ENCODE measurements at places on chromosomes 5 and 9.

- no peak for DNase-seq
Observed at GRCh38 chr9:75002422-75003023, 25.6 kb downstream of the CARNMT1 start.

- DNase-seq = no peak
Observed at GRCh38 chr5:160366230-160366629, 4.2 kb downstream of the C1QTNF2 start.

DNA sequence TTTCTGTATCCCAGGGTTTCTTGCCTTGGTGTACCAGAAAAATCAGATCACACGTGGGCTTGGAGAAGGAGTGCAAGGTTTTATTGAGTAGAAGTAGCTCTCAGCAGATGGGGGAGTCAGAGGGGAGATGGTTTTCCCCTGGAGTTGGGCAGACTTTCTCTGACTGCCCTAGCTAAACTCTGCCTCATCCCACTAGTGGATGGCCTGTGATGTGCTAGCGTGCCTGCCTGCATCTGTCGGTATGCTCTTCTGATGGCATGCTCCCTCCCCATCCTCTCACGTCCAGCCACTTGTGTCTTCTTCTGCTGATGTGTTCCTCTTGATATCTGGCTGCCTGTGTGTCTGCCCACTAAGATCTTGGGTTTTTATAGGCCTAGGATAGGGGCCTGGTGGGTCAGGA is 616.1 kb upstream of the RGMB start:
- no peak for DNase-seq

DNA sequence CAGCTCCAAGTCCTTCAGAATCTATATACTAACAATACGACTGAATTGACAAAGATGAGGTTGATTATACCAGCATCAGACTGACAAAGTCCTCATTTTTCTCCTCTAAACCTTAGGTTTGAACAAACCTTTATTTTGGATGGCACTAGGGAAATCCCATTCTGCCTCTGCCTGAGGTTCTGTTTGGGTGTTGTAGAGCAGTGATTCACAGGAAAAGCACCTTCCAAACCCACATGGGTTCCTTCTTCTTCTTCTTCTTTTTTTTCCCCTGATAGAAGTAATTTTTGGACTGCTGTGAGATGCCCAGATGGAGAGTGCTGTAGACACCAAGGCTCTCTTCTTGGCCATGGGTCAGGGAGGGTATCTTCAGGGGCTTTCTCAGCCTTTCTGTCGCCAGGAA is 164.9 kb upstream of the PAPPA start:
- DNase-seq = no peak

DNA sequence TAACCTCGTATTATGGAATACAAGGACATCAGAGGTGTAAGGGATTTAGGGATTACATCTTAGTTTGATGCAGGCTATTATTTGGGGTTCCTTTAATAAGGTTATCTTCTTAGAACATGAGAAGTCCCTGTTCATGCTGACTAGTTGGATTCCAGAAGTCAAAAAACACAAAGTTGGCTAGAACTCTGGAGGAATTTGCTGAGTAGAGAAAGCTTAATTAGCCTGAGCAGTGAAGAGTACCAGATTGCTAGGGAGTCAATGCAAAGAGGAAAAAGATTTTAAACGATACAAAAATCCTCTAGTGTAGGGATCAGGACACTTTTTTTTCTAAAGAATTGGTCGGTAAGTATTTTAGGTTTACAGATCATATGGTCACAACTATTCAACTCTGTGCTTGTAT is 1872.5 kb upstream of the C9orf72 start:
- DNase-seq = no peak

- DNase-seq = peak; percentile 93
Observed at GRCh38 chr9:137276473-137277328, 825 bp upstream of the TOR4A start.

GRCh38 chr9:129640086-129640870 is 1.7 kb downstream of the ASB6 start:
- no peak for DNase-seq

DNA sequence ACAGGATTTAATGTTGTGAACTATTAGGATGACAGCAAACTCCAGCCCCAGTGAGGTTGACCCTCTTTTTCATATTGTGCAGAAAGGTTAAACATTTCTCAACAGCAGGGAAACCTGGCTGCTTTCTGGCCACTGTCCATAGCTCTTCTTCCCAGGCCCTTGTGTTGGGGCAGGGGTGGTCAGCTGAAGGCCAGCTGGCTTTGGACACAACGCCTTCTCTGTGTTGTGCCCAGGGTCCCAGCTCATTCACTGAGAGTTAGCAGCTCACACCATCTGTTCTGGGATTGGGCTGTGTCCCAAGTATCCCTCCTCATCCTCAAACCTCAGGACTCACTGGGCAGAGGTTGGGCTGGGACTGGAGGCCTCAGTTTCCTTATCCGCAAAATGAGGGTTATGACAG is 1.3 kb downstream of the FGD3 start:
- DNase-seq = no peak

- no peak for DNase-seq
Observed at GRCh38 chr5:134568761-134569695, 43.6 kb downstream of the JADE2 start.

- no peak for DNase-seq
Observed at GRCh38 chr5:96648023-96648422, 14.2 kb upstream of the CAST start.

- DNase-seq = no peak
Observed at GRCh38 chr9:88587182-88587581, 52.2 kb downstream of the NXNL2 start.

DNA sequence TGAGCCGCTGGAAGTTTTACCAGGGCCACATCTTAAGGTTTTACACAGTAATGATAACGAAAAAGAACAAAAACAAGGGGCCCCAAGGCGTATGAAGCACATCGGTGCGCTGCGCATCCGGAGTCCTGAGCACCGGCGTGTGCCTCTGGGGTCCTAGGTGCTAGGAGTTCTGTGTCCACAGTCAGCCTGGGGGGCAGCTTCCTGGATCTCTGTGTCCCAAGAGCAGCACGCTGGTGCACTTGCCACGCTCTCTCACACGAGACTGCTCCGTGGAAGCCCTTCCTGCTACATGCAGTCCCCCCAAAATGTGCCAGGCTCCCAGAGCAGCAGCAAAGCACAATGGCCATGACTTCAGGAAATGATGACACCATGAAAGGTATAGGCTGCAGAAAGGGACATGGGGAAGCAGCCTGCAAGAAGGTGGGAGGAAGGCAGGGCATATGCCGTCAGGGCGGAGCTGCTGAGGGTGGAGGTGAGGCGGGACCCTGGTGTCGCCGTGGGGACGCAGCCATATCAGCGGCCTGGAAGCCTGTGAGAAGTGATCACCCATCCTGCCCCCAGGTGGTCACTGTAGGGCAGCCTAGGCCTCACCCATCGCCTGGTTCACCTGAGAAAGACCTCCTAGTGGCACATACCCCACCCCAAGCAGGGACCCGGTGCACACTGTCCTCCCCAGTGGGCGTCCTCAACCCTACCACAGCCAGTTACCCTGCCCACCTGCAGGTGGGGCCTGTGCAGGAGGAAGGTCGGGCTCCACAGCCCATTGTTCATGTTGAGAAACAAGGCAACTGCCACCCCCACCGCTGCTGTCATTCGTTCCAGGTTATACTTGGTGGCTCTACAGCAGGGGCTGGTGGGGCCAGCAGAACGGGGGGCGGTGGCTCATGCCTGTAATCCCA is 23.6 kb upstream of the SLC6A3 start:
- DNase-seq = no peak

- no peak for DNase-seq
Observed at GRCh38 chr5:59823420-59823819, 70.1 kb downstream of the PDE4D start.

DNA sequence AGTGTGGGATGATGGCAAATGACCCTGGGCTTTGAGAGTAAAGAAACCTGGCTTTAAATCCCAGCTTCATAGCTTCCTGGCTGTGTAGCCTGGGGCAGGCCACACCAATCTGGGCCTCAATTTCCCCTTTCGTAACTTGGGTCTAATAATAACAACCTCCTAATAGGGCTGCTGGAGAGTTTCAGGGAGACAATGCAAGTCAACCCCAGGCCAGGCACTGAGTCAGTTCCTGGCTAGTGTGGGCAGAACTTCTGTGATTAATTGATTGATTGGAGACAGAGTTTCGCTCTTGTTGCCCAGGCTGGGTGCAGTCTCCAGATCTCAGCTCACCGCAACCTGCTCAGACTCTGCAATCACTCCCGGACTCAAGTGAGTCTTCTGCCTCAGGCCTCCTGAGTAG is 3.3 kb upstream of the SH2D3C start:
- DNase-seq = no peak

- DNase-seq = no peak
Observed at GRCh38 chr9:16099732-16100536, 547.1 kb downstream of the CCDC171 start.

DNA sequence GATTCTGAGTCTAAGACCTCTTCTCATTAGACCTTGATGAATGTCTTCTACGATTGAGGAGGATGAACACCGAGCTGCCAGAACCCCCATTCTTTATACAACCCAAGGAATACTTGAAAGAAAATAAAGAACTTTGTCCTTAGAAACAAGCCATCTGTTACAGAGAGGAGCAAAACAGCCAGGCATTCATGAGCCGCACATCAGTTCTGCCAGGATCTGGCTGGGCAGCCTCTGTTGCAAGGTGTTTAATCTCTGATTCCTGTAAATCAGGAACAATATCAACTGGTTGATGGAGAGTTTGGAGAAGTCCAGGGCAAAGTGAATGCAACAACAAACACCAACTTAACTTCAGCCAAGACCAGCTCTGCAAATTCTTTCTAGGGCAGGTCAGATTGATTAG is 165.5 kb upstream of the DMAC1 start:
- no peak for DNase-seq

- DNase-seq = no peak
Observed at GRCh38 chr9:70607329-70607728, 192.9 kb upstream of the KLF9 start.

DNA sequence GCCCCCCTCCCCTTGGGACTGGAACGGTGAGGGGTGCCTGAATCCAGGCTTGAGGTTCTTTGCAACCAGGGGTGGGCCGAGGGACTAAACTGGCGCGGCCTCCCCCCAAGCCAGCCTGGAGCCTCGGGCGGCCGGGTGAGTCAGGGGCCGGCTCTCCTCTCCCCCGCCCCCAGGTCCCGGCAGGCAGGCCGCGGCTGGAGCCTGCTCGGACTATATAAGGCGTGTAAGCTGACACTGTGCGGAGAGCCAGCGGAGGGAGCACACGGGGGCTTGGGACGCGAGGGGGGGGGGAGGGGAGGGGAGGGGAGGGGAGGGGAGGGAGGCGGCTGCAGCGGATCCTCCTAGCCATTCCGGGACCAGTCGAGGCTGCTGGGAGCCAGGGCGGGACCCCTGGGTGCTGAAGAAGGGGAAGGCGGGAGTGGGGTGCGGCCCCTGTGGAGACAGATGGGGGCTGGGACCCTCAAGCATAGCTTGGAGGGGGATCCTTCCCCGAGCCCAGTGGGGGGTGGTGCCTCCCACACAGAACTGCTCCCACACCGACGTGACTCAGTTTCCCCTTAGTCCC is 595 bp downstream of the PDLIM7 start:
- DNase-seq = peak; percentile 90

- no peak for DNase-seq
Observed at GRCh38 chr5:141558150-141558549, 60.6 kb downstream of the DIAPH1 start.

- no peak for DNase-seq
Observed at GRCh38 chr5:93708442-93708841, 33.0 kb downstream of the POU5F2 start.

GRCh38 chr9:13524245-13524644 is 244.8 kb upstream of the MPDZ start:
- DNase-seq = no peak

DNA sequence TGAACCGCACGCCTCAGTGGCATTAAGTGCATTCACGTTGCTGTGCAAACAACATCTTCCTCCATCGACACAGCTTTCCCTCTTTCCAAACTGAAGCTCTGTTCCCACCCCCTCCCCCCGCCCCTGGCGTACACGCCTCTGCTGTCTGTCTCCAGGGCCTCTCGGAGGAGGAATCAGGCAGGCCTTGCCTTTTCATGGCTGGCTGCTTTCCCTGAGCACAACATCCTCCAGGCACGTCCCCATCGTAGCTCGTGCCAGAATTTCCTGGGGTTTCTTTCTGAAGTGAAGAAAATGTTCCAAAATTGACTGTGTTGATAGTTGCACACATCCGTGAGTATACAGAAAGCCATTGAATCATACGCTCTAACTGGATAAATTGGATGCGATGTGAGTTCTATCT is 22.3 kb upstream of the TMEM250 start:
- DNase-seq = no peak

GRCh38 chr9:134267881-134268724 is 58.2 kb upstream of the RXRA start:
- DNase-seq = peak; percentile 30

DNA sequence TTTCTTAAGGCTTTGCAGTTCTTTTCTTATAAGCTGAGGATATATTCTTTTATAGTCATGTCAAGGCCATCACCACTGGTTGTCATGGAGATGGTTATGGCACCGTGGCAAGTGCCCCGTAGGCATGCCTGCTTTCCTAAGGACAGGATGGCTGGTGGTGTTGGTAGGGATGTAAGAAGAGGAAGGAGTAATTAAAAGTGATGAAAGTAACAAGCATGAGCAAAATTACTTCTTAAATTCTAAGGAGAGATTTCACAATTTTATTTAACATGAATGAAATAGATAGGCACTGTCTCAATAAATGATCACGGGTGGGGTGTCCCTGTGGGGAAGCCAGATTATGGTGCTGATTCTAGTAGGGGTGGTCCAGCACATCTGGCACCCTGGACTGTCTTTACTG is 290.2 kb upstream of the KLF4 start:
- no peak for DNase-seq

DNA sequence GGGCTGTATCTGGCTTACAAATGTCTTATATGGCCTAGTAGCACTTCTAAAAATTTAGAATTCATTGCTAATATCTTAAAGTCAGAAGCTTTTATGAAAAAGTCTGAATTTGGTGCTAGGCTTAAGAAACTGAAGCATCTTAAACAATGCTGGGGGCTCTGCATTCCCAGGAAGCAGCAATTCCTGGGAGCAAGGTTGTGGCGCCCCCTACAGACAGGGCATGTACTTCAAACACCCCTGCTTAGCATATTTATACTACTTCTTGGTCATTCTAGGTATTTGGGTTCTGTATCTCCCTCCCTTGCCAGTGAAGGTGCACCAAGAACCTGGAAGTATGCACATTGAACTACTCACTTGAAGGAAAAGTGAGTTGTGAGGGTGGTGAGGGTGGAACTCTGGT is 64.6 kb upstream of the GRIA1 start:
- DNase-seq = peak; percentile 11

DNA sequence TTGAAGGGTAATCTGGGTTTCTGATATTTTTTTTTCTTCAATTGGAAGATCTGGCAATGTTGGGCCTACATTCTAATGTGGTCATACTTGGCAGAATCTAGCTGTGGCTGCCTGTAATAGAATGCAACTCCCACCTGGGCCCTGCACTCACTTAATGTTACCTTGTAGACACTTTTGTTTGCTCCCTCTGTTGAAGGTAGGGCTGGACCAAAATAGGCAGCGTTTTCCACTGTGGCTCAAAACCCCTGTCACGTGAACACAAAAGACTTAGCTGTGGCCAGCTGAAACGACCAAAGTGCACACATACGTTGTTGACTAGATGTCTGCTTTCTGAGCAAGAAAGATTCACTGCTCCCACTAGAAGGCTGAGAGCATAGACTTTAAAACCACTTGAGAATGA is 117.6 kb upstream of the HMHB1 start:
- no peak for DNase-seq

GRCh38 chr5:44770780-44771717 is 37.7 kb upstream of the MRPS30 start:
- peak; percentile 63 for DNase-seq

- peak; percentile 88 for DNase-seq
Observed at GRCh38 chr5:40755093-40755406, 711 bp downstream of the TTC33 start.

- DNase-seq = no peak
Observed at GRCh38 chr5:172544371-172545095, 90.2 kb upstream of the SH3PXD2B start.

- DNase-seq = no peak
Observed at GRCh38 chr5:156121882-156122281, 205.1 kb upstream of the SGCD start.
